ENCODE measurements at places on chromosomes 2 and 18. TPM values are rescaled to one million over a fixed set of nuclear protein-coding genes. Genes with fewer than 3 reads are reported as not detected.

Gene BOLL
- not detected for polyA plus RNA-seq

Gene ELOA2
- polyA plus RNA-seq = not detected

Gene RAD51AP2
- polyA plus RNA-seq = not detected

Gene LYPD6B
- polyA plus RNA-seq = not detected

Gene RGPD3
- polyA plus RNA-seq = 0.06 TPM

Gene SLC30A3
- not detected for polyA plus RNA-seq

Gene CD28
- polyA plus RNA-seq = 29.3 TPM

Gene ZNF521
- polyA plus RNA-seq = not detected

Gene SLC1A4
- 0.18 TPM for polyA plus RNA-seq

Gene COL4A4
- polyA plus RNA-seq = 0.05 TPM

Gene IL1RN
- polyA plus RNA-seq = not detected

Gene SLC23A3
- polyA plus RNA-seq = not detected

Gene EML6
- polyA plus RNA-seq = 0.03 TPM

- H3K4me3 ChIP-seq = no peak overlapping the region
- no peak overlapping the region for H3K27ac ChIP-seq
- DNase-seq = no peak
These were observed 71.3 kb upstream of the SETBP1 start for GRCh38 chr18:44609181-44609941.

GRCh38 chr2:238165288-238165921, 6.6 kb downstream of the ERFE start:
- peaks cover 9% of the 10 kb centered on the region for H3K4me1 ChIP-seq
- DNase-seq = no peak
- no peaks in the 10 kb centered on the region for H3K36me3 ChIP-seq
- no peak overlapping the region for H3K4me3 ChIP-seq
- H3K27ac ChIP-seq = no peak overlapping the region

- H3K27ac ChIP-seq = no peak overlapping the region
- no peak for DNase-seq
- no peaks in the 10 kb centered on the region for H3K27me3 ChIP-seq
- H3K4me1 ChIP-seq = peaks cover 20% of the 10 kb centered on the region
- H3K36me3 ChIP-seq = no peaks in the 10 kb centered on the region
- no peak overlapping the region for H3K4me3 ChIP-seq
These were observed 133.4 kb upstream of the CXCR4 start for GRCh38 chr2:136251197-136251884.

GRCh38 chr2:2550856-2551255, 219.8 kb upstream of the MYT1L start:
- no peak overlapping the region for H3K4me3 ChIP-seq
- no peaks in the 10 kb centered on the region for H3K4me1 ChIP-seq
- H3K36me3 ChIP-seq = peaks cover 9% of the 10 kb centered on the region
- H3K27ac ChIP-seq = no peak overlapping the region
- no peaks in the 10 kb centered on the region for H3K27me3 ChIP-seq

- H3K4me1 ChIP-seq = peaks cover 36% of the 10 kb centered on the region
- H3K36me3 ChIP-seq = peaks cover 6% of the 10 kb centered on the region
- no peak for DNase-seq
- peak overlapping the region; percentile 85 for H3K4me3 ChIP-seq
- peak overlapping the region; percentile 88 for H3K27ac ChIP-seq
These were observed 17.3 kb downstream of the PTPN18 start for GRCh38 chr2:130372833-130373807.

GRCh38 chr18:74806700-74807416, 209.2 kb downstream of the ZNF407 start:
- no peak for DNase-seq
- no peaks in the 10 kb centered on the region for H3K27me3 ChIP-seq
- peaks cover 4% of the 10 kb centered on the region for H3K36me3 ChIP-seq
- no peak overlapping the region for H3K27ac ChIP-seq
- peaks cover 7% of the 10 kb centered on the region for H3K4me1 ChIP-seq

- H3K4me3 ChIP-seq = no peak overlapping the region
- no peaks in the 10 kb centered on the region for H3K4me1 ChIP-seq
- H3K27me3 ChIP-seq = peaks cover under 1% of the 10 kb centered on the region
- no peak overlapping the region for H3K27ac ChIP-seq
- H3K36me3 ChIP-seq = peaks cover 11% of the 10 kb centered on the region
These were observed 145.8 kb downstream of the MYO3B start for GRCh38 chr2:170323743-170324142.

GRCh38 chr2:197312186-197312585, 1.6 kb upstream of the ANKRD44 start:
- peaks cover 25% of the 10 kb centered on the region for H3K4me1 ChIP-seq
- H3K36me3 ChIP-seq = no peaks in the 10 kb centered on the region
- no peaks in the 10 kb centered on the region for H3K27me3 ChIP-seq
- peak overlapping the region; percentile 94 for H3K27ac ChIP-seq
- DNase-seq = no peak
- peak overlapping the region; percentile 90 for H3K4me3 ChIP-seq

- no peaks in the 10 kb centered on the region for H3K27me3 ChIP-seq
- DNase-seq = no peak
- H3K27ac ChIP-seq = no peak overlapping the region
- H3K4me1 ChIP-seq = no peaks in the 10 kb centered on the region
- H3K4me3 ChIP-seq = no peak overlapping the region
These were observed 36.5 kb downstream of the OSR1 start for GRCh38 chr2:19321946-19322345.

DNA sequence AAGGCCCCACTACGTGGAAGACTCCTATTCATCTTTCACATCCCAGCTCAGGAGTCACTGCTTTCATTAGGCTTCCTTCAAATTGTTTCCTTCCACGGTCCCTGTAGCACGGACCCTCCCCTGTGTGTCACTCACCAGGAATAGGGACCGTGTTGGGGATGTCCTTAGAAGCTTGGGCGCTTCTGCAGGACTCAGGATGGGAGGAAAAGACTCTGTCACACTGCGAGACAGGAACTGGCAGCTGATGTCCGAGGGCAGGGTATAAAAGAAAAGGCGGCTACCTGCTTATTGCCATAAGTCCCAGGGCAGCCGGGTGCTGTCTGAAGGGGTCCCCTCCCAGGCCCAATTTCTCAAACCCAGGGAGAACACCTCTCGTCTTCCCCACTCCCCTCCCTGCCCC, 79.1 kb downstream of the BCL2L11 start:
- no peaks in the 10 kb centered on the region for H3K36me3 ChIP-seq
- H3K4me3 ChIP-seq = no peak overlapping the region
- no peaks in the 10 kb centered on the region for H3K27me3 ChIP-seq
- no peak for DNase-seq
- H3K27ac ChIP-seq = no peak overlapping the region

DNA sequence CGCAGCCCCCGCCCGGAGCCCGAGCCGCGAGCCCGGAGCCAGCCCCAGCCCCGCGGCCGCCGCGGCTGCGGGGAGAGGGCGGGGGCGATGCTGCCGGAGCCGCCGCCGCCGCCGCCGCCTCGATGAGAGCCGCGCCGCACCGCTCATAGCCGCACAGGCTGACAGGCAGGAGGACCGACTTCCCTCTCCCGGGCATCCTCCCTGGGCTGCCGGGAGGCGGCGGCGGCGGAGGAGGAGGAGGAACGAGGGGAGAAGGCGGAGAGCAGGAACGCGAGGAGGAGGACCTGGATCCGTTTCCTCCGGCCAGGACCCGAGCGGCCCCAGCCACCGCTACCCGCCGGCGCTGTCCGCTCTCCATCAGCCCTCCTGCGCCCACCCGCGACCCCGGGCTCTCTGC, 370 bp downstream of the KLHL29 start:
- DNase-seq = no peak
- H3K27ac ChIP-seq = no peak overlapping the region
- no peak overlapping the region for H3K4me3 ChIP-seq
- H3K4me1 ChIP-seq = peaks cover 36% of the 10 kb centered on the region
- H3K36me3 ChIP-seq = peaks cover 6% of the 10 kb centered on the region

- peaks cover 22% of the 10 kb centered on the region for H3K36me3 ChIP-seq
- no peak overlapping the region for H3K27ac ChIP-seq
- DNase-seq = no peak
- H3K4me3 ChIP-seq = peak overlapping the region; percentile 46
- H3K27me3 ChIP-seq = peaks cover 10% of the 10 kb centered on the region
- peaks cover 13% of the 10 kb centered on the region for H3K4me1 ChIP-seq
These were observed 144.7 kb downstream of the TRIB2 start for GRCh38 chr2:12861344-12861930.

DNA sequence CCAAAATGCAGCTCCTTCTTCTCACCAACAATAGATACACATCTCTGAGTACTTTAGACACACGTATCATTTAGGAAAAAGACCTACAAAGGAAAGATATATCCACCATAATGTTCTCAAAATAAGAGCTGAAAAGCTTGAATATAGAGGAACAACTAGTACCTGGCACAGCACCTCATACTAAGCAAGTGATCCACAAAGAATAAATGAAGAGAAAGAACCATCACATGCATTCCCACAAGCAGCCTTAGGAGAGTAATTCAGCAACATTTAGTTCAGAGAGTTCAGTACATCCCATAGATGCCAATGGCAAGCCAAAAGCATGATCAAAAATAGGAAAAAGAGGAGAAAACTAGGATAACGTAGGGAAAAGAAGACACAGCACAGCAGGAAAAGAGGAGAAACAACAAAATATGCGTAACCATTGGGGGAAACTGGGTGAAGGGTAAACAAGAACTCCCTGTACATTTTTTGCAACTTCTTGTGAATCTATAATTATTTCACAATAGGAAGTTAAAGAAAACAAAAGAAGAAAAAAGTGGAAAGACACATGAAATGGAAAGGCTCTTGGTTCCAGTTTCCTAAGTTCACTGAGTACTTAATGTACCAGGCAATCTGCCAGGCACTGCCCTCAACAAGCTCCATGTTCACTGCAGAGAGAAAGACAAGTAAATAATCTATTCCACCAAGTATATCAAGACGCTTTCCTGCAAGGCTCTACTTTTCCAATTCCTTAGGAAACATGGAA, 22.3 kb downstream of the CLASP1 start:
- no peak overlapping the region for H3K4me3 ChIP-seq
- no peak for DNase-seq
- H3K4me1 ChIP-seq = peaks cover 6% of the 10 kb centered on the region
- no peak overlapping the region for H3K27ac ChIP-seq
- peaks cover 18% of the 10 kb centered on the region for H3K36me3 ChIP-seq
- no peaks in the 10 kb centered on the region for H3K27me3 ChIP-seq

DNA sequence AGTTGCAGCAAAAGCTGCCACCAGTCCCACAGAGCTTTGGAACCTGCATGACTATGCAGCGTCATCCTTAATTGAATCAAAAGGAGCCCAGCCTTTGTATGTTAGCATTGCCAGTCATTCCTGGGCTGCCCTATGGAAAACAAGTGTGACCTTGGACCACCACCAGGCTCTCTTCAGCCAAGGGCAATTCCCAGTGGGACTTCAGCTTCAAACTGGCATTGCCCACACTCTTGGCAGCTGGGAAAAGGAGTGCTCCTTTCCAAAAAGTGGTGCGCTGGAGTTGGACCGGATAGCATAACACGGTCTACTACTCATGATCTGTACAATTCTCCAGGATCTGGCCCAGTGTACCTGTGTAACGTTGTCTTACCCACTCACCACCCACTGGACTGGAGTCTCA, 259.5 kb downstream of the MREG start:
- no peak for DNase-seq
- no peak overlapping the region for H3K4me3 ChIP-seq
- no peak overlapping the region for H3K27ac ChIP-seq
- H3K4me1 ChIP-seq = peaks cover 25% of the 10 kb centered on the region

DNA sequence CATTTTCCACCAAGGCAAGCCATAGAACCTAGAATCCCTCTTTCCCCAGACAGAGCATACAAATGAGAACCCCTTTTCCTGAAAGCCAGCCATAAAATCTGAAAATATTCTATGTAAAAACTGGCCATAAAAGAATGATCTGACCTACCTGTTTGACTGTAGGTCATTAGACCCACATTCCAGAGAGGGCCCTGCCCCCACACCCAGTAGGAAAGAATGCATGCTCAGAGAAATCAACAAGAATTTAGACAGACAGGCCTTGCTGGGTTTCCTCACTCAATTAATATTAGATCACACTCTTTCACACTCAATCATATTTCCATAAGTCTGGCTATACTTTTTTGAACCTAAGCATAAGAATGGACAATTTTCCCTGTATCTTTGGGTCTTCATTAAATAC, 929.5 kb downstream of the ERBB4 start:
- H3K36me3 ChIP-seq = no peaks in the 10 kb centered on the region
- H3K4me1 ChIP-seq = peaks cover 6% of the 10 kb centered on the region
- no peak for DNase-seq
- H3K4me3 ChIP-seq = no peak overlapping the region

DNA sequence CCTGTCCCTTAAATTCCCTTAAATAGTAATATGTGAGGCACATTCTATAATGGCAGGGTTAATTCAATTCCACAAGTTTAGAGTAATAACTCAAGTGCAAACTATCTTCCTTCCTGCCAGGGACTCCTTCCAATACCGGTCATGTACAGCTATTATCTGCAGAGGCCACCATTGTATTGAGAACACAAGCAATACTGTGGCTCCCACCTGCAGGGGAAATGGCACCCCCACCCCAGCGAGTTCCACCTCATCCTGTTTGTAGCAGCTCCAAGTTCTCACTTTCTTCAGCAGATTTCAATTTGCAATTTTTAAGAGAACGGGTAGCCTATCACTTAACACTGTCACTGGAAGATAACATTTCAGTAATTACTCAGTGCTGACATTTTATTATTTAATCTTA, 172.1 kb upstream of the PID1 start:
- H3K4me1 ChIP-seq = no peaks in the 10 kb centered on the region
- no peak overlapping the region for H3K27ac ChIP-seq
- no peak for DNase-seq
- H3K27me3 ChIP-seq = peaks cover 16% of the 10 kb centered on the region

DNA sequence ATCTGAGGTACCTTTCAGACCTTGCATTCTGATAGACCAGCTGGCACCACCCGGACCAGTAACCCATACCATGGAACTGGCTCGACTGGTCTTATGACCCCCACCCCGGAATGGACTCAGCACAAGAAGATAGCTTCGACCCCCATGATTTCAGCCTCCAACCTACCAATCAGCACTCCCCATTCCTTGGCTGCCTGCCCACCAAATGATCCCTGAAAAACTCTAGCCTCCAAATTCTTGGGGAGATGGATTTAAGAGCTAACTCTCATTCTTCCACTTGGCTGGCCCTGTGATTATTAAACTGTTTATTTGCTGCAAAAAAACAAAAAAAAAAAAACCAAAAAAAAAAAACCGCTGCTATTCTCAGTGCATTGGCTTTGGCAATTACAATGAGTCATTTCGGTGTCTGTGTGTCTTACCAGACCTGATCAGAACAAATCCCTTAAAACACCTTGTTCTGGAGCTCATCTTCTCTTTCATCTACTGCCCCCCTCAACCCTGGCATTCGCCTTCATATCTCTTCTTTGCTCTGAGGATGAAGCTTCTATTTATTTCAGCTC, 60.1 kb upstream of the KIF5C start:
- no peak overlapping the region for H3K27ac ChIP-seq
- H3K4me1 ChIP-seq = no peaks in the 10 kb centered on the region
- H3K4me3 ChIP-seq = no peak overlapping the region
- DNase-seq = no peak

DNA sequence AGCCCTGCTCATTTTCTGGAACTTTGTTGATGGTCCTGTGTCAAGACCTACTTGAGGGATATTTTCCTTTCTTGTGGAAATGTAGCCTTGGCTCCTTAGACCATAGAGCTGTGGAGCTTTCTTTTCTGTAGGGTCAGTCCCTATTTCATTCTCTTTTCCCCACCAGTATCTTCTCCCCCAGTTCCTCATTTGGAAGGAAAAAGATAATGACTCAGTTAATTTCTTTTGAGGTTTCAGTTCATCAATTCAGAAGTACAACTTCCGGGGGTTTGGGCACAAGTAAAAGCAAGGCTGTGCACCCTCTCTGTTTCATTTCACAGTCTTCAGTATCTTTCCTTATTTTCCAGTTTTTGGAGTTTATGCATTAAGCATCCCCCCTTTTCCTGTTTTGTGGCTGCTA, 70.7 kb downstream of the CDC42EP3 start:
- H3K27me3 ChIP-seq = no peaks in the 10 kb centered on the region
- peak overlapping the region; percentile 98 for H3K27ac ChIP-seq
- H3K36me3 ChIP-seq = peaks cover 25% of the 10 kb centered on the region
- peaks cover 29% of the 10 kb centered on the region for H3K4me1 ChIP-seq
- DNase-seq = no peak
- H3K4me3 ChIP-seq = peak overlapping the region; percentile 94
